ENCODE measurements at places on chromosomes 1 and 21.

DNA sequence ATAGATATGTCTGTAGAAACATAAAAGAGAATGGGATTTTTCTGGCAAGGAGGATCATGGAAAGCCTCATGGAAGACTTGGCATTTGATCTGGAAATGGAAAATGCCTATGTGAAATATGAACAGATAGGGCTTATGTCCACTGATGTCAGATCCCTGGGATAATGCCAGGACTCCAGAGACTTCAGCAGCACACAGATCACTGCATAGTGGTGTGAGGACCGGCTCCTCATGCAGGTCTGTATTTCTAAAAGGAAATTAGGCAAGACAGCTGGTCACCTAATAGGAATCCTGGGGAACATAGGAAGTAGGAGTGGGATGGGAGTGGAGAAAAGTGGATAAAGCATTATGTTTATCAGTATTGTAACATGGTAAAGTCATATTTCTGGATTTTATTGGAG lies 56.8 kb upstream of the IPO9 start:
- DNase-seq: no peak

DNA sequence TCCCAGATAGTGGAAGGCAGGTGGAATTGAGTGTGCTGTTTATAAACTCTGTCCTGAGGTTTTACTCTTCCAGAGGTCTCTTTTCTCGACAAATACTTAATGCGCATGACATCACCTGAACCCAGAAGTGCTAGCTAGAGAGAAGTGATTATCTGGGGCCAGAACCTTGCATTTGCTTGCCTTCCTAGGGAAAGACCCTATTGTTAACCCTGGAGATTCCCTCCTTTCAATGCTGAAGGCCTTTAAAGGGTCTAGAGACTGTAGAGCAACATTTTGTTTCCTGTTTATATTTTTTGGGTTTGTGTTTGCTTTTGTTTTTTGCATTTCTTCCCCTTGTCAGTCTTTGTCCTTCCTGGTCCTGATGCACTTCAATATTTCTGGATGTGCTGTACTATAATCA lies 36.2 kb downstream of the ATP2B4 start:
- no peak for DNase-seq

- DNase-seq: peak; percentile 63
Measured at GRCh38 chr1:235073331-235073967, 55.2 kb downstream of the TOMM20 start.

DNA sequence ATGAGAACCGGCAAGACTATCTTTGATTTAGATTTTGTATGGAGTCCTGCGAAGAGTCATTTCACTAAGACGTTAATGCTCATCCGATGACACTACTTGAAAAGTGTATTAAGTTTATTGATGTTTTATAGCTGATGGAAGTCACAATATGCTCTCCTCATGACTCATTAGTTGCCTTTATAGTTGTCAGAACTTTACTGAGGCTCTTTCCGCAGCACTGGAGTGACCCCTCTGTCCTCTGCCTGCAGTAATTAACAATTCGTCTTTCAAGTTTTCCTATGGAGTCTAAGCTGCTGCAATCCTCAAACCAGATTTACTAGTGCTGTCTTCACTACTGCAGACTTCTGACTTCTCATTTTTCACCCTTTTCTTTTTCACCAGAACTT lies 853 bp downstream of the USP16 start:
- DNase-seq: peak; percentile 10
